Activated CD4-positive, alpha-beta T cell treated with anti-CD3 and anti-CD28 coated beads, Interleukin-2, amount 50 U/mL, for 4 hours (primary cell): ENCODE measurements at places on chromosomes 3 and 15.

- DNase-seq: no peak
Observed at GRCh38 chr3:126261037-126261436, 80.7 kb upstream of the ALDH1L1 start.

DNA sequence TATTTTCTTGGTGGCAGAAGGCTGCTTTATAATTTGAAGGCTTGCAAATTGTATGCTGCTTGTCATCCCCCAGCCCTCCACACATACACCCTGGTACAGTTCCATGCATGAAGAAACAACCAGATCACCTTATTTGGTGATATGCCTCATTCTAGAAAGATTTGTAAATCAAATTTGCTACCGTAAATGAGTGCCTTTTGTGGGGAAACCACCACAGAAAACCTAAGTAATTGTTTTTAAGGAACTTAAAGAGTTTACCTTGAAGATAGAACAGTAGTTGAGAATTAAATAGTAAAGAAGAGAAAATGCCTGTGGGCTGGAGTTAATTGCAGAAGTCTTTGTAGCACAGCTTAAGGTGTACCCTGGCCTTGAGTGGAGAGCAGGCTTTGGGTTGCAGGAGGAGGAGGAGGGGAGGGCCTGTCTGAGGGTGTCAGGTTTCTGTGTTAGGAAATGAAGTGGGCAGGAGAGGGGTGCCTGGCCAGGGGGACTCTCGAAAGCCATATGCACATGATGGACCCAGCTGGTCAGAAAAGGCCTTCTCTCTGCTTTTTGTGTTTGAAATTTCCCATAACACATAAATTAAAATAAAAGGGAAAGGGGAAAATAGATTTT, 6.9 kb downstream of the NIPA2 start:
- no peak for DNase-seq

GRCh38 chr3:159487304-159487703, 501.3 kb upstream of the IL12A start:
- DNase-seq: no peak

DNA sequence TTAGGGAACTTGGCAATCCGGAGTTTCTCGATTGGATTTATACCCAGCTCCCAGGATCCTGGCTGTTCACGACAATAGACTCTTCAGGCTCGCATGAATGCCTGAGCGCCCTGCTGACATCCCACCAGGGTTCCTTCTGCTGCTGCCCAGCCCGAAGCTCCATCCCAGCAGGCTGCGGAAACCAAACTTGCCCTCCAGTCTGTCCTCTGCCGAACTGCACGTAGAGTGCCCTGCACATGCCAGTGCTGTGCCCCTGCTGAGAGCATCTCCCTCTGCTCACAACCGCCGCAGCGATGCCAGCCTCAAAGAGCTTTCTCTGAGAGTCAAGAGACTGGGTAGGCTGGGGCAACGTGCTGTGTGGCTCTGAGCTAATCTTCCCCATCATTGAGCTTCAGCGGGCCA, 6.9 kb downstream of the ADAMTS7 start:
- DNase-seq: no peak

GRCh38 chr3:11410564-11410963, 138.4 kb downstream of the ATG7 start:
- no peak for DNase-seq

- DNase-seq: no peak
Observed at GRCh38 chr3:23051240-23052140, 151.6 kb upstream of the UBE2E2 start.

DNA sequence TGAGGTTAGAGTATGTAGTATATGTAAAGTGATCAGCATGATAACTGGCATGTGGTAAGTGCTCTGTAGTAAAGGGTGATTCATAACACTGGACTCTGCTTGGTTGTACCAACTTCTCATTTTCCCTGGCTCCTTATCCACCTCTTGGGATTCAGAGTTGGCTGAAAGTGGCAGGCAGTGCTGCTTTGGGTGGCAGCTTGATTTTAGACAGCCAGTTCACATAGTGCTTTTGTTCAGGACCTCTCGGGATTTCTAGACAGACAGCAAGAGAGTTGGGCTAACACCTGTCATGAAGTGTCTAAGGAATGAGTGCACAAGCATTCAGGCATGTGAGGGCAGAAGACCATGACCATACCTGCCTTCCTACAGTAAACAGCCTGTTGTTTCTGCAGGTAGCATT, 69.0 kb downstream of the RBM6 start:
- no peak for DNase-seq

- no peak for DNase-seq
Observed at GRCh38 chr3:56205406-56205805, 262.9 kb downstream of the ERC2 start.

DNA sequence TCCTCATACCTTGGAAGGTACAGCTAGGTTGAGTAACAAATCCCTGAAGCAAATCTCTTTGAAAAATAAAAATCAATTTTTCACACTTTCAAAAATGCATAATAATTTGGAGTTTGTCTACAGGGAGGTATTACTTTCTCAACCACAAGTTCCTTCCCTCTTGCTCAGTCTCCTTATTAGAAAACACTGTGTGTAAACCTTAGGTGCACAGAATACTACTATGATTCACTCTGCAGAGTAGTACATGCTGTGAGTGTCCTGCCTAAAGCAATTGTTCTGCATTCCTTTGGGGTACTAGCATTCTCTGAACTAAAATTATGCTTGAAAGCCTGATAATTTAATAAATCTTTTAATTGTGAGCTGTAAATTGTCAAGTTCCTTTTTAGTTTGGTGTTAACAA, 115.9 kb upstream of the EPHA3 start:
- no peak for DNase-seq

DNA sequence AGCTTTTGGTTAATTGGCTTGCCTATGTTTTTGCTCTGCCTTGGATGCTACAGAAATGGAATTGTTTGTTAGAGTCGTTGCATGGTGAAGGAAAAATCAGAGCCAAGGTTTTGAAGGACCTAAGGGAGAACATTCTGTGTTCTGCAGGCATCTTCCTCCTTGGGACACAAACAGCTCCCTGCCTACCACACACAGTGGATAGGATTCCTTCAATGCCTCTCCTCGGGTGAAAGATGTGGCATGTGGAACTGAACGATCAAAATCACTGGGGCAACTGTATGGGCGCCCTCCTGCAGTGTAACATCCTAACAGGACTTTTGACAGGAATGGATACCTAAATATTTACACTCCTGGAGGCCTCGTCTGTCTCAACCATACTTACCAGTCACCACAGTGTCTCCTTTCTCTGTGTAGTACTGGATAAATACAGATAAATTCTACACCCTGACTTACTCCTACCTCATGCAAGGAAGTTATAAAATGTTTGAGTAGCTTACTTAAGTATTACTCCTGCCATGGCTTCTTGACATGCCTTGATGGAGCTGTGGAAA, 100.6 kb downstream of the LPP start:
- DNase-seq: no peak

DNA sequence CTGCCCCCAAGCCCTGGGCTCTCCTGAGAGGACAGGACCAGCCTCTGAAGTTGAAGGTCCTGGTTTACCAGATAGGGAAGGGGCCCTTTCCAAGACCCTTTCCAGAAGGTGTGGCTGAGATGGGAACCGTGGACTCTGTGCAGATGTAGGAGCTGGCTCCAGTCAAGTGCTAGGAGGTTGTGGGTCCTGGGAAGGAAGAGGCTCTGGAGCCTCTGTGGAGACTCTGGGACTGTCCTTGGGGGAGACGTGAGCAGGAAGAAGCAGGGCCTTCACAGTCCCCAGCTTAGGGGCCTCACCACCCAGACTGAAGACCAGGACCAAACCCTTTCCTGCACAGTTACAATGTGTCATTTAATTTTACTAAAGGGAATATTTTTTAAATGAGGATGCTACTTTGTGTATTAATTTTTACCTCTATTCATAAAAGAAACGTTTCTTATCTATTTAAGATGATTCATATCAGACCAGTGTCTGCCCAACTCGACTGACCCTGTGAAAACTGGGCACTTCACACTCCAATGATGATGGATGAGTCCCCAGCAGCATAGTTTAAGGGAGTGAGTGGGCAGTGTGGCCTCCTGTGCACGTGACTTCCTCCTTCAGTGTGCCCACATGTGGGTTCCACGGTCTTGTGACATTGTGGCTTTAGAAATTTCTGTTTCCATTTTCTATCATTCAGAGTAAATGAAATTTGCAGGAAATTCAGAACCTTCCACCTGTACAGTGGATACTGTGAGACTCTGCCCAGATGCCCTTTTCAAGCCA, 10.9 kb downstream of the CCR5AS start:
- no peak for DNase-seq

GRCh38 chr3:185337231-185337816, 25.6 kb upstream of the MAP3K13 start:
- no peak for DNase-seq

DNA sequence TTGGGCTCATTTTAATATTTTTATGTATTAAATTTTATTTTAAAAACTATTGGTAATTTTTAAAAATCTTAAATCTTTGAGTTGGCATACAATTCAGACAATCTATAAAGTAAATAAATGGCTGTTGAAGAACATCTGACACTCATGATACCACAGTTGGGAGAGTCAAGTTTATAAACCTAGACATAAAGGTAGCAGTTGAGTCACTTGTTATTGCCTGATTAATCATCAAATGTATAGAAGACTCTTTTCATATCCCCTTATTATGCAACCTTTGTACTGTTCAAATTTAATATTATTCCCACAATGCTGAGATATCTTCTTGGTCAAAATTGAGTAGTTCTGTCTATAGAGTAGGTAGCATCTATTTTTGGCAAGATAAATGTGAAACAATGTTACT, 19.6 kb downstream of the PAQR9 start:
- no peak for DNase-seq

DNA sequence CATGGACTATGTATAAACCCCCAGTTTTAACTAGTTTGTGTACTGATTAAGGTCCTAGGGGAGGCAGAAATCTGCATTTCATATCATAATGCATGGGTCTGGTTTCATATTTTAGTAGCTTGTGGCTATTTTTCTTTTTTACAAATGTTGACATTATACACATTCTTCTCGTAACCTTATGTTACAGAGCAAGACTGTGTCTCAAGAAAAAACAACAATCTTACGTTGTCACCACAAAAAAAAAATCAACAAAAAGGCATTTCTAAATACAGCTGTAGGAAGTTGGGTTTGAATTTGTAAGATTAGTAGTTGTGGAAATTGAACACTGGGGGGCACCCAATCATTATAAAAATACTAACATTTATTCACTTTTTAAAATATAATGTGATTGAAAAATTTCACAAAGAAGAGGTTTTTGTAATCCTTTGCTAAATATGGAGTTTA, 17.9 kb downstream of the SERP1 start:
- DNase-seq: no peak

- DNase-seq: no peak
Observed at GRCh38 chr15:91941871-91942658, 88.6 kb downstream of the SLCO3A1 start.

- DNase-seq: no peak
Observed at GRCh38 chr3:95905182-95905581, 909.2 kb upstream of the EPHA6 start.

DNA sequence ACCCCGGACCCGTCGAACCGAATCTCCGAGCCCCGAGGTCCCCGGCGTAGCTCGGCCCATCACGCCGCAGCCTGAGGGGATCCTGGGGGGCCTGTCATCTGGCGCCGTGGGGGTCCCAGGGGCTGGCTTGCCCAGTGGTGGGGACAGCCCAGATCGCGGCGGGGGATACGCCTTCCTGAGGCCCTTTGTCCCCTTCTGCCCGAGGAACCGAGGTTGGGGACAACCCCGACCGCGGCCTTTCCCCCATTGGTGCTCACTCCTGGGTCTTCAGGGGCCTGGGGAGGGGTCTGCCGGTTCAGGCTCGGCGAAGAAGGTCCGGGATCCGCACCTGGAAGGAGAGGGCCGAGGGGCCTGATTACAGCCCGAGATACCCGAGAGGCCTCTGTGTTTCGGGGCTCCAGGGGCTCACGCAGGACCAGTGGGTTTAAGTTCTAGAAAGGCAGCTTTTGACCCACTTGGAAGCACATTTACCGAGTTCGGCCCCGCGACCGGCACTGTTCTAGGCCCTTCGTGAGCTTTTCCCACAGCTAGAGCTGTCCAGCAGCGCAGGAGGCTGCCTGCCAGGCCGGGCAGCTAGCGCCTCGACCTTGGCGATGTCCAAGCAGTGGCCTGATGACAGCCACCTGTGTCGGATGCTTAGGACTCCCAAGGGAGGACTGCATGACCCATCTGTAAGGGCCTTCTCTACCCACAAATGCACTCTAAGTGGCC, 504 bp downstream of the ABHD2 start:
- no peak for DNase-seq

DNA sequence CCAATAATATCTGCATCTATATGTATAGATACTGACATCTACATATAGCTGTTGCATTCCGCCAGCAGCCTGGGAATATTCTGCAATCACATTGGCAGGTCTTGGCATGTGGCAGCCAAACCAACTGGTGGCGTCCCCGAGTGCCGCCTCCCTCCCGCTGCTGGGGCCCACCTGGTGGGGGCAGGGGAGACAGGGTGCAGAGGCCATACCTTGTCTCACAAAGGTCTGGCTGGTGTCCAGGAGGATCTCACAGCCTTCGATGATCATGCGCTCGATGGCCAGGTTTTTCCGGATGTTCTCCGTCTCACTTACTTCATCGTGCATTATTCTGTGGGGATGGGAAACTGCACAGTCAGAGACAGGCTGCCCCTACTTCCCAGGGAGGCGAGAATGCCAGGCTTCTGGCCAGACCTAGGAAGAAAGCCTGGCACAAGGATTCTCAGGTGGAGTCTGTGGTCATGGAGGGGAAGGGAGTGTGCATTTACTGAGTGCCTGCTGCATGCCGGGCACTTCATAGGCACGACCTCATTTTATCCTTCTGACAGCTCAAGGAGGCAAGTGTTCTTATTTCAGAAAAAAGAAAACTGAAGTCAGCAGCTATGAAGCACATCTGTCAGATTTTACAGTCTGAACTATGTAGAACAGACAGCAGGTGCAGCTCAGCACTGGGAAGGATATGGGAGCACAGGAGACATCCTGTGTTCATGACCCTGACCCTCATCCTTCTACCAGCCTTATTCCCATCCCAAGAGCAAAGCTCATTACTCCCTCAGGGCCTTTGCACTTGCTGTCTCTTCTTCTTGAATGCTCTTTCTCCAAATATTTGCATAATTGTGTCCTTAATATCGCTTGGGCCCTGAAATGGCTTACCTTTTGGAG, 62.8 kb downstream of the RASGRF1 start:
- no peak for DNase-seq

- no peak for DNase-seq
Observed at GRCh38 chr15:52151353-52151752, 38.8 kb upstream of the BCL2L10 start.

DNA sequence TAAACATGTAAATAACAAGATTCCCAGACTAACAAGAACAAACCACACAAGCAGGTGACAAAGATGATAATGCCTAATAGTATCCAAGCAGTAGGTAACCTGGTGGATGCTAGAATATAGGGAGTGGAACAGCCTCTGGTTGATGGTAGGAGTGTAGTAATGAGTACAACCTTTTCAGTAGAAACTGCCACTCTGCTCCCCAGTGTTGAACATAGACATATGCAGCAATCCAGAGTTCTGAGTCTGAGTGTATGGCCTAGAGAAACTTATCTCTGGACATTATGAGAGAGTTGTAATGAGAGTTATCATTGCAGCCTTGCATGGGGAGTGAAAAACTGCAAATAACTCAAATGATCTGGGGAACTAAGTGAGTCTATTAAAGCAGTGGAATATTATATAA, 76.1 kb upstream of the ACAD9 start:
- DNase-seq: no peak
